ENCODE measurements at places on chromosomes 16 and 17.

DNA sequence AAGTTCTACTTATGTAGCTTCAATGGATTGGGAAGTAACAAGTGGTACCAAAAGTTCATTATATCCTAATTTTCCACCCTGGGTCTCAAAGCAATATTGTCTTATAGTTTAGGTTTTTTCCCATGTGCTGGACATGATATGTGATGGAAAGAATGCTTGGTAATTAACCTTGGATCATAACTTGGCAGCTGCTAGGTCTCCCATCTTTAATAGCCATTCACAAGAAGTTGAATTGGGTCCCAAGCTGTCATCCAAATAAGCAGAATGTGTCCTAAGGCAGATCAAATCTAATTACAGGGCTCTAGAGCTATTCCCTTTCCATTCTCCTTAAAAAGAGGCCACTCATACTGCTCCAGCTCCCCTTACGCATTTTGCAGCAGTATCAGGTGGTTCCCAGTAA lies 44.7 kb upstream of the KCNJ16 start:
- no peak for DNase-seq

DNA sequence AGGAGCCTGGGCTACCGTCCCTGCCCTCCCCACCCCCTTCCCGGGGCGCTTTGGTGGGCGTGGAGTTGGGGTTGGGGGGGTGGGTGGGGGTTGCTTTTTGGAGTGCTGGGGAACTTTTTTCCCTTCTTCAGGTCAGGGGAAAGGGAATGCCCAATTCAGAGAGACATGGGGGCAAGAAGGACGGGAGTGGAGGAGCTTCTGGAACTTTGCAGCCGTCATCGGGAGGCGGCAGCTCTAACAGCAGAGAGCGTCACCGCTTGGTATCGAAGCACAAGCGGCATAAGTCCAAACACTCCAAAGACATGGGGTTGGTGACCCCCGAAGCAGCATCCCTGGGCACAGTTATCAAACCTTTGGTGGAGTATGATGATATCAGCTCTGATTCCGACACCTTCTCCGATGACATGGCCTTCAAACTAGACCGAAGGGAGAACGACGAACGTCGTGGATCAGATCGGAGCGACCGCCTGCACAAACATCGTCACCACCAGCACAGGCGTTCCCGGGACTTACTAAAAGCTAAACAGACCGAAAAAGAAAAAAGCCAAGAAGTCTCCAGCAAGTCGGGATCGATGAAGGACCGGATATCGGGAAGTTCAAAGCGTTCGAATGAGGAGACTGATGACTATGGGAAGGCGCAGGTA lies 762 bp downstream of the CDK12 start:
- peak; percentile 36 for DNase-seq

DNA sequence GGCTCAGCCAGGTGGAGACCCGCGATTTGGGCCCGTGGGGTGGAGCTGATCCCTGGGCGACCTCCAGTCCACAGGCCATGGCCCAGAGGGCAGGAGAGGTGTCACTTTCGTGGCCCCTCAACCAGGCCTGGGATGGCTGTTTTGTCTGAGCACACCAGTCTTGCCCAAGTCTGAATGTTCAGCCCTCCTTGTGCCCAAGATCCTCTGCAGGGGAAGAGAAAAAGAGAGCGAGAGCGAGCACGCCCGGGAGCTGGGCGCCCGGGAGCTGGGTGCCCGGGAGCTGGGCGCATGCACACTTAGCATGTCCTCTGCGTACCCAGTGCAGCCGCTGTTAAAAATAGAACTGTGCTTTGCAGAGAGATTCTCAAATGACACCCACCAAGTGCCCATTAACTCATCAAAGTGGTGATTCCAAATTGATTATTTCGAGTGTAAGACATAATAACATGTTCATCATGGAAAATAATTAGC lies 403.3 kb upstream of the TNRC6C start:
- no peak for DNase-seq

DNA sequence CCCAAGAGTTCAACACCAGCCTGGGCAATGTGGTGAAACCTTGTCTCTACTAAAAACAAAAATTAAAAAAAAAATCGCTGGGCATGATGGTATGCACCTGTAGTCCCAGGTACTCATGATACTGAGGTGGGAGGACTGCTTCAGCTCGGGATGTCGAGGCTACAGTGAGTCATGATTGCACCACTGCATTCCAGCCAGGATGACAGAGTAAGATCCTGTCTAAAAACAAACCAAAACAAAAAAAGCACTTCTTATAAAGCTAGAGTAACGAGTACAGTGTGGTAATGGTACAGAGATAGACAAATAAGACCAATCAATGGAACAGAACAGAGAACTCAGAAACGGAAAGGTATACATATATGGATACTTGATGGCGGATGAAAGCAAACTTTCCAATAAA lies 4.4 kb downstream of the NSMCE1 start:
- peak; percentile 85 for DNase-seq

- no peak for DNase-seq
Measured at GRCh38 chr16:55645986-55646385, 9.8 kb upstream of the SLC6A2 start.

GRCh38 chr17:64355536-64356303 lies 34.9 kb downstream of the PECAM1 start:
- no peak for DNase-seq

DNA sequence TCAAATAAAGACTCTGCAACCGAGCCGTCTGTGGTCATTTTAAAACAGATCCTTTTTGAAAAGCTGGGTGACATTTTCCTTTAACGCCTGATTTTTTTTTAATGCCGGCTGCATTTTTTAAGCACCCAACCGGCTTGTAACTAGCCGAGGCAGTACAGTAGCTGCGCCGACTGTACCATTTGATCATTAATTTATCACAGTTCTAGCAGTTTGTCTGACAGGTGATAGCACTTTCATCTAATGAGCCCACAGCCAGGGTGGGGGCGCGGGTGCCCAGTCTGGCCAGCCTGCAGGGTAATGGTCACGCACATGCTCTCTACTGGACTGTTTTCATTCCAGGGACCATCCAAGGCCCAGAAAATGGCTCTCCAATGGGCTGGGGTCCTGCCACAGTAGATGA lies 68.8 kb downstream of the IRX5 start:
- DNase-seq, result no peak

GRCh38 chr17:29613856-29614255 lies 8.9 kb downstream of the CORO6 start:
- DNase-seq, result no peak

All from HepG2 (cell line).